NCI-H1694 treated with DMSO at 0.1 percent for 48 hours (cell line): ENCODE measurements at places on chromosomes 16 and 17.

- DNase-seq, result peak; percentile 79
These were observed 108.1 kb downstream of the IRX3 start for GRCh38 chr16:54178478-54178976.

GRCh38 chr16:177394-177822 lies 928 bp downstream of the HBA1 start:
- peak; percentile 98 for DNase-seq

DNA sequence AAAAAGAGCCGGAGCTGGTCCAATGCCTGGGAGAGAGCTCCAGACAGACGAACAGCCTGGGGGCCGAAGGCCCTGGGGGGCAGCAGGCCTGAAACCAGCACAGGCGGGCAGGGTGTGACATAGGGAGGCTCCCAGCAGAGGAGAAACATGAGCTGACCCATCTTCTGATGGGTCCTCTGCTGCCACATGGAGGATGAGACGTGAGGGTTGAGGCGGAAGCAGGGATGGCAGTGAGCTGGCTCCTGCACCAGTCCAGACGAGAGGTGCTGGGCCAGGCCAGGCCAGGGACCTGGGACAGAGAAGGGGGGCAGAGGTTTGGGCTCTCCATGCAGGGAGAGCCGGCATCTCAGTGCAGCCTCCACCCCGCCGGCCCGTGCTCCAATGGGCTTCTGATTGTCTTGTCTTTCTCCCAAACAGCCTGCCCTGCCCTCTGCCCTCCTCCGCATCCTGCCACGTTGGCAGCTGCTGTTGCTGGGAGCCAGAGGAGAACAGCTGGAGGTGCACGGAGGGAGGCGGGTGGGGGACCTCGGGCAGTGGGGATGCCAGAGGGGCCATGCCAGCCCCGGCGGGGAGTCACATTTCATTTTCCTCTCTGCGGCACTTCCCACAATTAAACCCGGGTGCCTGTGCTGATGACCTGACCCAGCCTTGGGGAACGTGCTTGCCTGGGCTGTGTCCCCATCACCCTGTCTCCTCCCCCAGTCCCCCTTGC lies 139.1 kb upstream of the GSE1 start:
- DNase-seq, result peak; percentile 89

DNA sequence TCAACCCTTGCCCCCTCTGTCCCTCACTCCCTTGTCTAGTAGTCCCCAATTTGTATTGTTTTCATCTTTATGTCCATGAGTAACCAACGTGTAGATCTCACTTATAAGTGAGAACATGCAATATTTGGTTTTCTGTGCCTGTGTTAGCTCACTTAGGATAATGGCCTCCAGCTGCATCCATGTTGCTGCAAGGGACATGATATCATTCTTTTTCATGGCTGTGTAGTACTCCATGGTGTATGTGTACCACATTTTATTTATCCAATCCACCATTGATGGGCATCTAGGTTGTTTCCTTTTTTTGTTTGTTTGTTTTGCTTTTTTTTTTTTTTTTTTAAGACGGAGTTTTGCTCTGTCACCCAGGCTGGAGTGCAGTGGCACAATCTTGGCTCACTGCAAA lies 63.0 kb upstream of the HS3ST4 start:
- DNase-seq, result no peak

GRCh38 chr17:80847496-80848230 lies 144.0 kb upstream of the CHMP6 start:
- no peak for DNase-seq

DNA sequence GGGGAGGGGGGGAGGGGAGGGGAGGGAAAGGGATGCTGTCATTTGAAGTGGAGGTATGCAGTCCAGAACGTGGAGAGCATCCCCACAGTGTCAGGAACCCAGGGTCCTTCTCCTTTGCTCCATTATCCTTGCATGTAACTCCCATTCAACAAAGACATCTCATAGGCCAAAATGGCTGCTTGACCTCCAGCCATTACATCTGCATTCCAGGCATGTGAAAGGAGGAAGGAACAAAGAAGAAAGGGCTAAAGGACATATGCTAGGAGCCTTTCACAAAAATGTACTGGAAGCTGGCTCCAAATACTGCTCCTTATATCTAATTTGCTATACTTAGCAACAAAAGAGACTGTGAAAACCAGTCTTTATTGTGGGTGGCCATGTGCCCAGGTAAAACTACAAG lies 87.0 kb upstream of the CRHR1 start:
- no peak for DNase-seq

DNA sequence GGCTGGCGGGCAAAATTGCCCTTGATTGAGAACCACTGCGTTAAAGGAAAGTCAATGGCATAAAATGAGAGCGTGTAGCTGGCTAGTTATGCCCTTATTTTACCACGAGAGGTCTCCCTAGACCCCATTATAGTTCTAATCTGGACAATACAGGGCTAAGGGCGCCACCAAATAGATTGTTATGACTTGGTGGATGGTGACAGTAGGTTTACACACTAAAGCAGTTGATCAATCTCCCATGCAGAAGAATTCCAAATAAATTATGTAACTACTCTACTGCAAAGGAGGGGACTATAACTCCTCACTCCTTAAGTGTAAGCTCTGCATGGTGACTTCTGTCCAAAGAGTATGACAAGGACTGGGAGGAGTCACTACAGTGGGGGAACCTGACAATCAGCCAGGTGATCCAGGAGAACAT lies 20.4 kb upstream of the YPEL2 start:
- DNase-seq, result peak; percentile 84

- DNase-seq, result peak; percentile 78
These were observed at the start of gene BLMH for GRCh38 chr17:30291543-30292285. Gene BLMH (minus strand): TSS chr17:30291944. CDS start chr17:30291819, 125 bp downstream.

DNA sequence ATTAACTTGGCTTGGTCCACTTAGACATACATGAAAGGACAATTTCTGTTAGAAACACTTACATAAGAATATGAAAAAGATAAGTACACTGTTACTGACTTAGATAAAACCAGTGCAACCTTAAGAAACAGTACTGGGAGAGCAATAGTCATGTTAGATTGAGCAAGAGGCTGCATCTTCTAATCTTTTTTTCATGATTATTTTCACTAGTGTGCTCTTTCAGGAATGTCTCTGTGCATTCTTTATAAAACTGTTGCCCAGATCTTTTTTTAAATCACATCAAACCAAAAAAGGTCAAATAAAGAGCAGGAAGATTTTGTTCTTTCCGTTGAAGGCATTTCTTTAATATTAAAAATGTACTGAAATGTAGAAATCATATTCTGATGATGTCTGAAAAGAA lies 100.7 kb upstream of the AXIN2 start:
- DNase-seq, result no peak

GRCh38 chr16:86030116-86030515 lies 131.2 kb downstream of the IRF8 start:
- DNase-seq, result no peak

GRCh38 chr17:42406615-42407288 lies 16.3 kb downstream of the CAVIN1 start:
- no peak for DNase-seq

- DNase-seq, result no peak
These were observed 2.0 kb downstream of the PITPNM3 start for GRCh38 chr17:6554342-6554741.

- DNase-seq, result no peak
These were observed 6.0 kb downstream of the HIC1 start for GRCh38 chr17:2060681-2061440.

GRCh38 chr17:39631403-39631802 lies 4.7 kb downstream of the PPP1R1B start:
- DNase-seq, result no peak

- no peak for DNase-seq
These were observed 6.1 kb upstream of the CD2BP2 start for GRCh38 chr16:30361180-30361579.

- no peak for DNase-seq
These were observed 48.2 kb upstream of the MEIOC start for GRCh38 chr17:44607836-44608690.

DNA sequence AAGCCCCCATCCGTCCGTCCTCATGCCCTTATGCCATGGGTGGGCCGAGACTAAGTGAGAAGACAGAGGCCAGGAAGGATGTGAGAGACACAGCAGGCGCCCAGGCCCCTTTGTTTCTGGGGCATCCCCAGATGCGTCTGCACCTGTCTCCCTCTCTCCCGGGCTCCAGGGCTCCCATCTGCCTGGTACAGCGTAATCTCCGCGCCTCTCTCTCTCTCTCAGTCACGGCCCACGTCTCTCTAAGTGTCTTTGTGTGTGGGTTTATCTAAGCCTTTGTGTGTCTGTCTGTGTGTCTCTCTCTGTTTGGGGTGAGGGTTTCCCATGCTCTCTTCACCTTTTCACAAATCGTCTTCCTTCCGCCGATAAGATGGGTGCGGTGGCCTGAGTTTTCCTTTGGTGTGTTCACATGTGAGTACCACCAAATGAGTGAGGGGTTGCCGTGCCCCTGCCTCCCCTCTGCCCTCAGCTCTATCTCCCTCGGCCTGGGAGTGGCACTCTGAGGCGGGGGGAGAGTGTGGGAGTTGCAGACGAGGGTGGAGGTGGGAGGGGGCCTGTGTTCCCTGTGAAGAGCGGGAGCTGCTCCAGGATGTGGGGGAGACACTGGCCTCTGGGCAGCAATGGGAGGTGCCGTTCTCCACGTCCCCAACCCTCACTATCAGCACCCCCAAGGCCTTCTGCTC lies 25.8 kb upstream of the ABCC3 start:
- DNase-seq, result peak; percentile 73

DNA sequence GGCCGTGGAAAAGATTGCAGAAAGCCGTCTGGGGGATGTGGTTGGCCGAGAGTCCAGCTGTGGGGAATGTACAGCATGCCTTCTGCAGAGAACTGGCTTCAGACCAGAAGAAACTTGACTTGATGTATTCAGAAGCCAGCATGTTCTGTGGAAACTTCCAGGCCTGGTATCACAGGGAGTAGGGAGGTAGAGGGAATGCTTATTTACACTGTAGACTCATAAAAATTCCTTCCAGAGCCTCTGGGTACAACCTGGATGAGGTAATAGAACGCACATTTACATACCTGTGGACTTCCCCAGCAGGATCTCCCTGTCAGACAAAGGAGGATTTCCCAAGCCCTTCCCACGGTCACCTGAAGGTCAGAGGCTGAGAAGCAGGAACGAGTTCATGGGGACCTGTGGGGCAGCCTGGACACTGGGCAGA lies 11.8 kb upstream of the GAS7 start:
- DNase-seq, result no peak

GRCh38 chr16:53207810-53208752 lies 153.3 kb downstream of the CHD9 start:
- DNase-seq, result peak; percentile 90

DNA sequence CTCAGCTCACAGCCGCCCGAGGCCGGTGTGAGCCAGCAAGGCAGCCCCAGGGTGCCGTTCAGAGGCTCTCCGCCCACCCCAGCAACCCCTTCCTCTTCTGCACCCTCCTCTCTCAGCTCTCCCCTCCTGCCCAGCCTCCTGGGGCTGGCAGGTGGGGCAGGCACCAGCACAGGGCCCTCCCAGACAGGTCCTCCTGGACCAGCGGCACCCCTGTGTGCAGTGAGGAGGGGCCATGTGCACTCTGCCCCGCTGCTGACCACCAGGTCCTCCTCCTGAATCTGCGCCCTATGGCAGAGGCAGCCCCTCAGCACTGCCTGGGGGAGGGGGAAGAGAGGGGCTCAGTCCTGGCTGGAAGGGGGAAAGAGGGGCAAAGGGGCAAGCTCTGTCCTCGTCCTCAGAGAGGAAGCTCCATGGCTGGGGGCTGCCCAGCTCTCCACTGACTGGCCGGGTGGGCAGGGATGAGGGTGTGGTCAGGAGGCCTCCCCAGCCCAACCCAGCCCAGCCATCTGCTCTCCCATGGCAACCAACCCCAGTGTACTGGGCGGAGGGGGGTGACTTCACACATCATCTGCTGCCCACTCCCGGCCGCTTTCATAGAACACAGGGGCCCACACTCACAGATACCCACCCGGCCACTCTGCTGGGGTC lies 5.4 kb upstream of the BCAR1 start:
- DNase-seq, result no peak

GRCh38 chr17:7835814-7836595 lies 2.0 kb downstream of the KDM6B start:
- peak; percentile 89 for DNase-seq

GRCh38 chr17:82751571-82752370 lies at the start of gene TBCD:
Gene TBCD (plus strand): TSS chr17:82752065. CDS start chr17:82752194, 129 bp downstream.
- DNase-seq, result peak; percentile 88

GRCh38 chr17:32688221-32688620 lies 188.7 kb downstream of the MYO1D start:
- no peak for DNase-seq

GRCh38 chr17:3534881-3535252 lies 22.7 kb downstream of the TRPV3 start:
- no peak for DNase-seq

DNA sequence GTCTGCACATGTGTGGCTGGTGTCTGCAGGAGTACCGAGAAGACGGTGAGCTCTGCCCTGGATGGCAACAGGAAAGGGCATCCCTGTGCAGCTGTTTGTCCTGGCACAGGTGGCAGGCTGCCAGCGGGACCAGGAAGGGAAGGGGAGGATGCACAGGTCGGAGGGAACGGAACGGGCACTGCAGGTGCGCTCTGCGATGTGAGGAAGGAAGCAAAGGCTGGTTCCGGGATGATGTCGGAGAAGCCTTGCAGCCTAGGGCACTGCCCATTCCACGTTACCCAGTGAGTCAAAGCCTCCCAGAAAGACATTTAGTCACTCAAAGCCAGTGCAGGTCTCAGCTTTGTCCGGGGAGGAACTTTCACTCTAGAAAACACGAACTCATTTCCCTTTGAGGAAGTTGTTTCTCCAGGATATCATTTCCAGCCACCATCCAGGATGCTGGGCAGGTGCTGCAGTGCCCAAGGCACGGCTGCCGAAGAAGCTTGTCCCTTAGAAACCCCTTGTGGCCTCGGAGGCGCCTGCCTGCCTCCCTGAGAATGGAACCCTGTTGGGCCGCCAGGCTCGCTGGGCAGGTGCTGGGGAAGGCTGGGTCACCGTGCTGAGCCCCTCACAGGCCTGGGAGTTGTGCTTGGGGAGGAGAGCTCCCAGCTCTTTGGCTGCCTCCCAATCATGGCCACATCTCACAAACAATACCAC lies 4.5 kb upstream of the TMEM235 start:
- no peak for DNase-seq

DNA sequence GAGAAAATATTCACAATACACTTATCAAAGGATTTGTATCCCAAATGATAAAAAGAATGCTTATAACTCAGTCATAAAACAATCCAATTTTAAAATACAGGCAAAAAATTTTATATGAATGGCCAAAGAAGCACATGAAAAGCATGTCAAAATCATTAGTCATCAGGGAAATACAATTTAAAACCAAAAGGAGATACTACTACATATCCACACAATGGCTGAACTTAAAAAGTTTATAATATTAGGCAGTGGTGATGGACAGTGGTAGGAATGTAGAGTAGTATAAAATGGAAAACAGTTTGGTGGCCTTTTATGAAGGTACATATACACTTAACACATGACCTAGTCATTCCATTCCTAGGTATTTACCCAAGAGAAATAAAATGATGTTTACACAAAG lies 12.2 kb downstream of the CMC2 start:
- no peak for DNase-seq

- no peak for DNase-seq
These were observed 12.1 kb upstream of the ALDOA start for GRCh38 chr16:30053376-30054015.

GRCh38 chr16:49051576-49051975 lies 230.1 kb downstream of the CBLN1 start:
- peak; percentile 4 for DNase-seq
